D721Med (cell line): ENCODE measurements at places on chromosomes 5 and 9.

DNA sequence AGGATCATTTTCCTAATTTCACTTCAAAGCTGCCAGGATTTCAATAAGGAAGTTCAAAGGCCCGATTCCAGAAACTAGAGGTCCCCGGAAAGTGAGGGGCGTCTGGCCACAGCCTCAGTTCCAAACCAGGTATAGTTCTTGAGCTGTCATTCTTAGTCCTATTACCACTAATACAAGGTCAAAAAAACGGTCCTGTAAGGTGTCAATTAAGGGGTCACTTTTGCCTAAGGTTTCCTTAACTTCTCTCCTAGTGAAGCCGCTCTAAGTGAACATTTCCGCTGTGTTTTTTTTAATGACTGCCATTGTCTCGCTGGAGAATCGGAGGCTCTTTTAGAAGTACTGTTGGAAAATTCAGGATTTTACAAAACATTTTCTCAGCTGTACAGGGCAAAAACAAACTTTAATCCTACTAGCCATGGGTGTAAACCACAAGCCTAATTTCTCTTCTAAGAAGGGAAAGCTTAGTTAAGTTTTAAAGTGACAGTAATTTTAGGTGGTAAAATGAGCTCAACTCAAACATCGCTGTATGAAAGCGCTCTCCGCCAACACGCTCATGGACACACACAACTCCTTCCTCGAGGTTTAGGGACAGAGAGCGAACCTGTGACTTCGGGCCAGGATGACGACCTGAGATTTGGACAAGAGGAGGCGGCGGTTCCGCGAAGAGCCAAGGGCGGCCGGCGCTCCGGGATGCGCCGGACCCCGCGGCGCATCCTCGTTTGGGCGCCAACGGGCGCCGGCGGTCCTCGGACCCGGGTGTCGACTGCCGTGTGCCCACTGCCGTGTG lies 76.7 kb upstream of the IFNE start:
- DNase-seq = no peak

GRCh38 chr5:168423971-168424370 lies 62.3 kb upstream of the RARS1 start:
- no peak for DNase-seq

DNA sequence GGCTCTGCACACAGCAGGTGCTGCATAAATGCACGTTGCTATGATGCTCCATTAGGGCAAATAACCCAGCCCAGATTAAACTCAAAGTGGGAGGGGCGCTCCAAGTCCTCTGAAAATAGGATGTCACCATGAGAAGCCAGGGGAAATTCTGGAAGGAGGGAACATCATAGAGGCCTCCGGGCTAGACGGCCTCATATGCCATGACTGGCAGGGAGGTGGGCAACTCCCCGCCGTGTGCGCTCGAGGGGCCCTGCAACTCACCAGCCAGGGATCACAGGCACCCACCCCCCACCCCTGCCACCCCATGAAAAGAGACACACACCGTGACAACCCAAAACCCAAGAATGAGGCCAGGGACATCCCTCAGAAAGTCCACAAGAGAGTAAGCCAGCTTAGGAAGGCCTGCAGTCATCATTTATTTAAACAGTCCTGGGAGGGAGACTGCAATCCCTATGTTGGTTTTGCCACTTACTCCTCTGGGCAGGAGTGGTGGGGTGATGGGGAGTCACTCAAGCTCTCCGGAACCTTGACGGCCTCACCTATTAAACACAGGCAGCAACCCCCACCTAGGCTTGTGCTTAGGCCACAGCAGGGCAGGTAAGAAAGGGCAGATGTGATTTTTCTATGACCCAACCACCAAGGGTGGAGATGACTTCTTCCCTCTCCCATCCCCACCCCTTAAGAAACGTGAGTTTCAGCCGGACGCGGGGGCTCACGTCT lies 4.0 kb downstream of the VAV2 start:
- no peak for DNase-seq

- DNase-seq = no peak
These were observed 13.7 kb upstream of the ADRA1B start for GRCh38 chr5:159902444-159903121.

DNA sequence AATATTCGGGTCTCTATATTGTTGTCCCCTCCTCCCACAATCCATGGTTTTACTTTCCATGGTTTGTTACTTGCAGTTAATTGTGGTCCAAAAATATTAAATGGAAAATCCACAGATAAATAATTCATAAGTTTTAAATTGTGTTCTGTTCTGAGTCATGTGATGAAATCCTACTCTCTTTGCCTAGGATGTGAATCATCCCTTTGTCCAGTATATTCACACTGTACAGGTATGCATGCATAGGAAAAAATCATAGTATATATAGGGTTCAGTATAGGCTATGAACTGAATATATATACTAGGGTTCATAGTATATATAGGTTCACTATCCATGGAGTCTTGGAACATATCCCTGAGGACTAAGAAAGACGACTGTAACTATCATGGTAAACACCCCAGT lies 19.6 kb downstream of the INSYN2B start:
- DNase-seq = no peak
